Thyroid gland (tissue), 4 donors: ENCODE measurements at places on chromosomes 12 and 14. TPM values are rescaled to one million over a fixed set of nuclear protein-coding genes. Genes with fewer than 3 reads are reported as not detected.
A peak's percentile ranks its signal among the peaks of the same experiment; 100 is the strongest.

Gene DIO2
- total RNA-seq, result 368 TPM

Gene PPM1H
- total RNA-seq, result 3.9 TPM

Gene DUSP16
- total RNA-seq, result 27.3 TPM

DNA sequence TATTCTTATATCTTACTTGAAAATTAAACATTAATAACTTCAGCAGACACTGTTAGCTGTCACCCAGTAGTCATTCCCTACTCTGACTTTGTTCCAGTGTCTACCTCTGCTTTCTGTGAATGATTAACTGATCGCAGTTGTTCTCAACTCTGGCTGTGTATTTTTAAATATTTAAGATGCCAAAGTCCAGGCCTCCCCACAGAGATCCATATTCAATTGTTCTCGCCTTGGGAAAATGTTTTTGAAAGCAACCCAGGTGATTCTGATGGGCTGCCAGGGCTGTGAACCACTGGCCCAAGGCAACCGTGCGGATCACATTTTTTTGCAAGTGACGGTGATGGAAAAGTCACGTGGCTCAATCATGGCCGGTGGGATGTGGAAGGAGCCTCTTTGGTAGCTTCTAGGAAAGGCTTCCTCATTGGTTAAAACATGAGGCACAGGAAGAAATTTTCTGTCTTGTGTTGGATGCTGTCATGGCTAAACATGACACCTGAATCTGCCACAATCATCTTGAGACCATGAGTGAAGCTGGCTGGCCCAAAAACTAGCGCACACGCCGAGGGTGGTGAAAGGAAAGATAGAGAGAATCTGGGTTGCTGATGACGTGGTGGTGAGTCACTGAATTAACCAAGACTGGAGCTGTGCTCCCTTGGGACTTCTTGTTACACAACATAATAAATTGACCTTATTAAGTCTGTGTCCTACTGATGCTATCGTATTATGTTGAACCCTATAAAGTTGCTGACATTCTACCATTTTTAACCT, 37.2 kb downstream of the RDH12 start:
- peak; percentile 13 for DNase-seq

DNA sequence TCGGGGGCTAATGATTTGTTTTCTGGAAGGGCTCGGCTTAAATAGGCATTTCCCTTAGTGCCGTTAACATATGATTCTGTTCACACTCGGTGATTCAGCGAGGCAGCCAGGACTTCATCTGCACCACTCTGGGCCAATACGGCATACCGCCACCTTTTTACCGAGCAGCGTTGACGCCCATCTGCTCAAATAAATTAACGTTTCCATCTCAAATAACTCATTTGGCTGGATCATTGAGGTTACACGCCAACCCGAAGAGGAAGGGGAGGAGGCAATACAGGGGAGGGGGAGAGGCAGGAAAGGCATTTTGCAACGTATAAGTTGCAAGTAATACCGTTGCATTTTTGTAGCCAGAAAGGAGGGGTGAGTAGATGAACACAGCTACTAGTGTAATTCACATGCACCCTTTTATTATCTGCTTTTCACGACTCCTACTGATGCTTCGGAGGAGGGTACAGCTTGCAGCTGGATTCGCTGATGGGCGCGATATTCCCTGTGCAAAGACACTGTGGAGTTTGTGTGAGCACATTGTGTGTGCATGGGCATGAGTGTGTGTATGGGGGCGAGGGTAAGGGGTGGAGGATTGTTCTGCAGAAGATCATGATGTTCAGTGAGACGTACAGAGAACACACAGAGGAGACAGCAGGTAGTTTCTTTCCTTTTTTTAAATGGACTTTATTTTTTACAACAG, 45.9 kb downstream of the MAP1LC3B2 start:
- DNase-seq, result no peak

Gene RNASE9
- total RNA-seq, result not detected

- DNase-seq, result no peak
These were observed 58.2 kb upstream of the CORO1C start for GRCh38 chr12:108789546-108789945.
